ENCODE measurements at places on chromosomes 13 and 19. TPM values are rescaled to one million over a fixed set of nuclear protein-coding genes. Genes with fewer than 3 reads are reported as not detected.
A peak's percentile ranks its signal among the peaks of the same experiment; 100 is the strongest.

GRCh38 chr19:56707821-56708220, 36.3 kb upstream of the ZNF835 start:
- H3K27me3 ChIP-seq: no peaks in the 10 kb centered on the region
- no peak overlapping the region for H3K27ac ChIP-seq
- H3K4me3 ChIP-seq: no peak overlapping the region
- no peaks in the 10 kb centered on the region for H3K4me1 ChIP-seq
- H3K36me3 ChIP-seq: no peaks in the 10 kb centered on the region
- no peak for DNase-seq

DNA sequence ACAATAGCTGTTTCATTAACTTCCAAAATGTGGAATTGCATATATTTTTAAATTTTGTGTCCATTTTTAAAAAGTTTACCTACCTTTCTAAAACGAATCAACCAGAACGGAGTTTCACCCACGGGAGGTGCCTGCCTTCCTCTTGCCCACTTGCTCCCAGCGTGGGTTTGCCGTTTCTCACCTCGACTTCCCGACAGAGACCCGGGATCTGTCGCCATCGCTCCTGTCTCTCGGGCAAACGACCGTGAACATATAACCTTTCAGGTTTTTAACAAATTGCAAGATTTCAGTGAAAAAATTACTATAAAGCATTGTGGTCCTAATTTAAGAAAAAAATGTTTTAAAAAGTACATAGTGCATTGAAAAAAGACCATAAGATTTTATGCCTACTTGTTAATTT, 4.2 kb downstream of the TMEM255B start:
- no peaks in the 10 kb centered on the region for H3K36me3 ChIP-seq
- no peaks in the 10 kb centered on the region for H3K27me3 ChIP-seq
- peaks cover 2% of the 10 kb centered on the region for H3K4me1 ChIP-seq
- H3K27ac ChIP-seq: no peak overlapping the region
- H3K4me3 ChIP-seq: no peak overlapping the region
- no peak for DNase-seq

- no peak overlapping the region for H3K27ac ChIP-seq
- H3K27me3 ChIP-seq: no peaks in the 10 kb centered on the region
- H3K4me3 ChIP-seq: no peak overlapping the region
- H3K4me1 ChIP-seq: no peaks in the 10 kb centered on the region
Measured at GRCh38 chr19:49468199-49468598, 5.8 kb upstream of the FLT3LG start.

DNA sequence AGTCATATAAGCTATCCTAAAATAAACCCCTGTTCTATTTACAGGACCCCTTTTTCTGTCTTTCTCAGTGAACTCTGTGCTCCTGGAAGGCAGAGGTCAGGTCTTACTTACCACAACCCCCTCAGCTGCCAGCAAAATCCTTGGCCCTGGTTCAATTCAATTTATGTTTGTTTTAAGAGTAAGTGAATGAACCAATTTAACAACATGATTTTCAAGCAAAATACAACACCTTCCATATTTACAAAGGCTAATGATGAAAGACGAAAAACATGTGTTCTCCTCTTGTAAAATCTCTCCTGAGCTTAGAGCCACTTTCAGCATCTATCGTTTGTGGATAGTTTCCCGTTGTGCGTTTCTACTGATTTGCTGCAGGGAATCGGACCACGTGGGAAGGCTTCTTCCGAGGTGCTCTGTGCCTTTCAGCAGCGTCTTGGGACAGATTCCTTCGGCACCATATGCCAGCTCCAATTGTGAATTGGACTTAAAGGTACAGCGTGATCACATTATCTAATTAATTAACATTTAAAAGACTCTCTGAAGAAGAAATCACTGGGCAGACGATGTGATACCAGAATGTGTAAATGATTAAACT, 411.7 kb downstream of the IRS2 start:
- no peak overlapping the region for H3K4me3 ChIP-seq
- no peaks in the 10 kb centered on the region for H3K27me3 ChIP-seq
- no peak for DNase-seq
- H3K36me3 ChIP-seq: no peaks in the 10 kb centered on the region
- H3K27ac ChIP-seq: no peak overlapping the region

Gene COX6B2
- total RNA-seq: not detected

DNA sequence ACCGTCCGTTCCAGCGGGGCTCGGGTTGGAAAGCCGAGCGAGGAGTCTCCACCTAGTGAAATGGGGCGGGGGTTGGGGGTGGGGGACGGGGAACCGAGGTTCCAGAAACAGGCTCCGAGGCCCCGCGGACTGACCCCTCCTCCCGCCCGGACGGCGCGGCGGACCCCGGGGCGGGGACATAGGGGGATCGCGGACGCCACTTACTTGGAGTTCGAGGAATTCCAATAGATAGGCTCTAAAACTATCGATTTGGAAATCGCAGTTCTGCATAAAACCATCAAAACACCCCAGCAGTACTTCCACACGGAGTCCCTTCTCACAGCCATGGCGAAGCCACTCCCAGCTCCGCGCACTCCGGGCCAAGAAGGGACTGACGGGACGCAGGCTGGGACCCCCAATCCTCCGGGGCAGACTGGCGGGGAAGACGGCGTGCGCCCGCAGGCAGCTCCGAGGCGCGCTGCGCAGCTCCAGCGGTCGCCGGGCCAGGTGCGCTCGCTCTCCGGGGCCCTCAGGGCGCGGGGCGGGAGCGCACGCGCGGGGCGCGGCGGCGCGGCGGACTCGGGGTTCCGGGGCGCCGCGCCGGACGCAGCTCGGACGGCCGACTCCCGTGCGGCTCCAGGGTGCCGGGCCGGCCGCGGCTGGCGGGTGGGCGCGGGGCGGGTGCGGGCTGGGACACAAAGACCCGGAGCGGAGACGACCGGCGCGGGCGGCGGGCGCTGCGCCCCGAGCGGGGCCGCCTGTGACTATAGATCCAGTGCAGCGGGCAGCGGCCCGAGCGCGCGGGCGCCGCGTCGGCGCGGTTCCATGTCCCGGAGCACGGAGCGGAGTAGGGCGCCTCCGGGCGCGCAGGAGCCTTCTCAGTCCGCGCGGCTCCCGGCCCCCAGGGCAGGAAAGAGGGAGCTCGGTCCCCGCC, 567 bp downstream of the EFNB2 start:
- peak; percentile 41 for DNase-seq
- H3K4me1 ChIP-seq: peaks cover 8% of the 10 kb centered on the region
- peak overlapping the region; percentile 56 for H3K4me3 ChIP-seq
- no peaks in the 10 kb centered on the region for H3K36me3 ChIP-seq
- H3K27ac ChIP-seq: peak overlapping the region; percentile 69
- no peaks in the 10 kb centered on the region for H3K27me3 ChIP-seq

DNA sequence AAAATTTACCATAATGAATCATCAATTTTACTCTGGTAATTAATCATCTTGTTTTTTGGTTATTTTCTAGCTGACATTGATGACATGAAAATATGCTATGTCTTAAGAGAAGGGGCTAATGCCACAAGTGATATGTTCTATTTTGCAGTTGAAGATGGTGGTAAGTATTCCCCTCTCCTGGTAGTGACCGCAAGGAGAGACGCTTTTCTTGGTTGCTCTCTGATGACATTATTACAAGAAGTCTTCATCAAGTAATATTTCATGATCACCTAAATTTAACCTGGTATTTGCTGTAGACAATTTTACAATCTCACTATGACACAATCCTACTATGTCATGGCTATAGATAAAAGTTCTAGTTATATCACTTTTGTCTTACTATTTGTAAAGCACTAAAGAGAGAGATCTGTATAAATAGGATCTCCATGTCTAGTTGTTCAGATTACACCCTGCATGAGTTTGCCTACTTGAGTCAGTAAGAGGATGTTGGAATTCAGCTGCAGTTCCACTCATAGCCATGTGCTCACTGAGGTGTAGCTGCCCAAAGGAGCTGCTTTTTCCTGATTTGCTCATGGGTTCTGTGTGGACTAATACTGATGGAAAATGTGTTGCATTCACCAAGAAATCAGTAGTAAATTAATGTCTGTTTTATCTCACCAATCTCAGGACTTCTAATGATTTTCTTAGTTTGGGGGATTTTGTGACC, 10.9 kb downstream of the FREM2 start:
- H3K4me1 ChIP-seq: no peaks in the 10 kb centered on the region
- DNase-seq: no peak
- no peaks in the 10 kb centered on the region for H3K27me3 ChIP-seq
- no peak overlapping the region for H3K4me3 ChIP-seq
- H3K27ac ChIP-seq: no peak overlapping the region
- H3K36me3 ChIP-seq: no peaks in the 10 kb centered on the region

- no peaks in the 10 kb centered on the region for H3K36me3 ChIP-seq
- H3K4me3 ChIP-seq: no peak overlapping the region
- no peak for DNase-seq
- no peaks in the 10 kb centered on the region for H3K27me3 ChIP-seq
- peaks cover 31% of the 10 kb centered on the region for H3K4me1 ChIP-seq
- H3K27ac ChIP-seq: peak overlapping the region; percentile 63
Measured at GRCh38 chr19:39130337-39131254, 5.0 kb downstream of the PAK4 start.

DNA sequence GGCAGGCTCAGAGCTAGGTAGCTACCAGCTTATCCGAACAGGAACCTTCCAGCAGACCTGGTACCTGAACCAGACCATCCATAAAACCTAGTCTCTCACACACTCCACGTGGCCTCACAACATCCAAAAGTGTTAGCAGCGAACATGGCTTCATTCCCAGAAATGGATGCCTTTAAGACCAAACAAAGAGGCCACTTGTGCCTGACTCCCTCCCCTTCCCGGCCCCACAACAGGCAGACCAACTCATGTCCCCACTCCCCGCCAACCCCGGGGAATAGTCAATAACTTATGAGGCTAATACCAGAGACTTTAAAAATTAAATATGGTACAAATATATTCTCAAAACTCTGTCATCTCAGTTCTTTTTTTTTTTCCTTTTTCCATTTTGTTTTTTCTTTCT, 46.2 kb downstream of the ZNF557 start:
- no peaks in the 10 kb centered on the region for H3K27me3 ChIP-seq
- no peak overlapping the region for H3K4me3 ChIP-seq
- no peak for DNase-seq
- H3K4me1 ChIP-seq: no peaks in the 10 kb centered on the region

GRCh38 chr13:71865874-71866334, 1.1 kb downstream of the DACH1 start:
- peak overlapping the region; percentile 43 for H3K4me3 ChIP-seq
- no peak for DNase-seq
- no peaks in the 10 kb centered on the region for H3K4me1 ChIP-seq
- no peaks in the 10 kb centered on the region for H3K36me3 ChIP-seq
- H3K27ac ChIP-seq: no peak overlapping the region

GRCh38 chr13:85549819-85550218, 249.4 kb downstream of the SLITRK6 start:
- H3K4me1 ChIP-seq: no peaks in the 10 kb centered on the region
- H3K27ac ChIP-seq: no peak overlapping the region
- H3K4me3 ChIP-seq: no peak overlapping the region
- DNase-seq: no peak
- no peaks in the 10 kb centered on the region for H3K36me3 ChIP-seq

DNA sequence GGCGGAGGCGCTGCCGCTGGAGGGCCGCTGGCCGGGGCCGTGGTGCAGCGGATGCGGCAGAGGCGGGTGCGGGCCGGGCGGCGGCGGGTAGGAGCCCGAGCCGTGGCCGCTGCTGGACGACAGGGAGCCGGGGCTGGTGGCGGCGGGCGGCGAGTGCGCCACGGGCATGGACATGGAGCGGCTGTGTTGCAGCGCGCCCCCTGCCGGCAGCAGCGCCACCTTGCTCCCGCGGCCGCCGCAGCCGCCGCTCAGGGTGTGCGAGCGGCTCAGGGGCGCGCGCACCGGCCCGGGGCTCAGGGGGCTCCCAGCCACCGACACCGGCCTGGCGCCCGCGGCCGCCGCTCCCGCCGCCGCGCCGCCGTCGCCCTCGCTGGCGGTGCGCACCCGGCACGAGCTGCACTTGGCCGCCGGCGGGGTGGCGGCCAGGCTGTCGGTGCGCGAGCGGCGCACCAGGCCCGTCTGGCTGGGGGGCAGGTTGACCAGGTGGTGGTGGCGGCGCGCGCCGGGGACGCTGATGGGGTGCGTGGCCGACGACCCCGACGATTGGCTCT, 1.7 kb downstream of the IRS2 start:
- peak overlapping the region; percentile 89 for H3K27ac ChIP-seq
- no peaks in the 10 kb centered on the region for H3K36me3 ChIP-seq
- peak overlapping the region; percentile 68 for H3K4me3 ChIP-seq
- DNase-seq: peak; percentile 85

GRCh38 chr13:31068119-31068423, 93.6 kb downstream of the HSPH1 start:
- no peaks in the 10 kb centered on the region for H3K27me3 ChIP-seq
- H3K27ac ChIP-seq: no peak overlapping the region
- H3K36me3 ChIP-seq: no peaks in the 10 kb centered on the region
- DNase-seq: no peak

GRCh38 chr19:18869781-18870530, 26.0 kb downstream of the CERS1 start:
- no peak overlapping the region for H3K27ac ChIP-seq
- H3K36me3 ChIP-seq: no peaks in the 10 kb centered on the region
- no peak for DNase-seq

- peaks cover 5% of the 10 kb centered on the region for H3K4me1 ChIP-seq
- no peak overlapping the region for H3K27ac ChIP-seq
- no peaks in the 10 kb centered on the region for H3K27me3 ChIP-seq
- peak; percentile 79 for DNase-seq
Measured at GRCh38 chr19:926589-927350, 935 bp downstream of the ARID3A start.

Gene KLHL1
- total RNA-seq: not detected

GRCh38 chr13:113995051-113995601, 21.2 kb upstream of the C13orf46 start:
- no peak for DNase-seq
- no peak overlapping the region for H3K4me3 ChIP-seq
- H3K27me3 ChIP-seq: no peaks in the 10 kb centered on the region
- peaks cover 12% of the 10 kb centered on the region for H3K4me1 ChIP-seq
- no peak overlapping the region for H3K27ac ChIP-seq
- no peaks in the 10 kb centered on the region for H3K36me3 ChIP-seq

- H3K36me3 ChIP-seq: no peaks in the 10 kb centered on the region
- H3K27ac ChIP-seq: no peak overlapping the region
- H3K4me1 ChIP-seq: peaks cover 2% of the 10 kb centered on the region
- no peaks in the 10 kb centered on the region for H3K27me3 ChIP-seq
- H3K4me3 ChIP-seq: no peak overlapping the region
- DNase-seq: no peak
Measured at GRCh38 chr13:28754698-28755545, 36.2 kb upstream of the SLC46A3 start.

- no peak overlapping the region for H3K27ac ChIP-seq
- no peaks in the 10 kb centered on the region for H3K4me1 ChIP-seq
- H3K27me3 ChIP-seq: no peaks in the 10 kb centered on the region
- DNase-seq: no peak
- H3K36me3 ChIP-seq: no peaks in the 10 kb centered on the region
Measured at GRCh38 chr13:35789335-35790165, 313.1 kb upstream of the MAB21L1 start.

- no peaks in the 10 kb centered on the region for H3K27me3 ChIP-seq
- no peak overlapping the region for H3K27ac ChIP-seq
- DNase-seq: no peak
- H3K4me3 ChIP-seq: no peak overlapping the region
Measured at GRCh38 chr19:7074705-7075282, 5.3 kb downstream of the ZNF557 start.

Gene ZNF234
- 6.3 TPM for total RNA-seq

GRCh38 chr19:821231-821824, 427 bp downstream of the PLPPR3 start:
- no peak overlapping the region for H3K4me3 ChIP-seq
- no peaks in the 10 kb centered on the region for H3K36me3 ChIP-seq
- peaks cover 2% of the 10 kb centered on the region for H3K4me1 ChIP-seq
- no peaks in the 10 kb centered on the region for H3K27me3 ChIP-seq

Data from ovary (tissue), 10 donors.